ENCODE measurements at places on chromosomes 1 and 21.
A peak's percentile ranks its signal among the peaks of the same experiment; 100 is the strongest.

DNA sequence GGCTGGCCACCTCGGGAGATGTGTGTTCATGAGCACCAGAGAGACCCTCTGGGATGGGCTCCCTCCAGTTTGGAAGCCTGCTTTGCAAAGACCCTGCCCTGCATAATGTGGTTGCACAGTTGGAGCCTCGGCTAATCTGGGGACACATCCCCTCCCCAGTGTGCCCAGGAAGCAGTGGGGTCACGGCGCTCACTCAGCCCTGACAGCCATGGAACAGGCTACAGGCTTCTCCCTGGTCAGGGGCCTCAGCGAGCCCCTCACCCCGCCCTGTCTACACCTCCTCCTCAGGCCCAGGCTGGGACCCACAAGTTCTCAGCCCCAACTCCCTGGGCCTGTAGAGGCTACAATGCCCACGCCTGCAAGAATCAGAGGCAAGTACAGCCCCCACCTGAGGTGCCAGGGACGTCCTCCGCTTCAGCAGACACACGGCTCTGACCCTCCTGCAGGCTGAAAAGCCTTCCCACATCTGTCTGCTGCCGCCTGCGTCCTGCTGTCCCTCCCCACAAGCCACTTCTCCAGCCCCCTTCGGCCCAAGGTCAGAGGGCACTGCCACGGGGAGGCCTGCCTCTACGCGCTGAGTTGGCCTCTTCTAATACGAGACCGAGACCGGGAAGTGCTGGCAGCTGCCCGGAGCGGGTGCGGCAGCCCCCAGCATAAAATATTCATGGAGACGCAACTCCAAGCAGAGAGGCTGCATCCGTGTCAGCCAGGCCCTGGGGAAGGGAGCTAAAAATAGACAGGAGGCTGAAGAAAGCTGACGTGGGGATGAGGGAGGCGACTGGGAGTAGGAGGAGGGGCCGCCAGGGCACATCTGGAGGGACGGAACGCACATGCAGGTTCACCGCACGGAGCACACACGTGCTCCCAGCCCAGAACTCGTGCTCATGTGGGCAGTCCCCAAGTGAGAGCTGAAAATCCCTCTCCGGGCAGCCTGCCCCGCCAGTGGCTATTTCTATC is 15.2 kb upstream of the GPR153 start:
- no peak for DNase-seq

GRCh38 chr21:24093032-24093431 is 1514.2 kb downstream of the MRPL39 start:
- DNase-seq: no peak

DNA sequence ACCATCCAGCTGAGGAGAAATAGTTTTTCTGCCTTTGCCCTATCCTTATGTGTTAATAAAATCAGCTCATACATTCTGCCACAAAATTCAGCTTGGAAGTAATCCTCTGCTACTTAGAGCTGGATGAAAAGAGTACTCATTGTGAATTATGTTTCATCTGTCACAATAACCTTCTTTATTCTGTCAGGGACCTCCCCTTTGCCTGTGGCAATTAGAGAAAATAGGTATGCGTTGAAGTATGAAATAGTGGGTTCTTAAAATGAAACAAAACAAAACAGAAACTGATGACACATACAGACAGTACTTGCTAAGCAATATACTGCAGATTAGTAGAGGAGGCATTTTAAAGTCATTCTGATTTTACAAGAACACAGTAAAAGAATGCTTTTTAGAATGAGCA is 578.5 kb downstream of the USP25 start:
- no peak for DNase-seq

DNA sequence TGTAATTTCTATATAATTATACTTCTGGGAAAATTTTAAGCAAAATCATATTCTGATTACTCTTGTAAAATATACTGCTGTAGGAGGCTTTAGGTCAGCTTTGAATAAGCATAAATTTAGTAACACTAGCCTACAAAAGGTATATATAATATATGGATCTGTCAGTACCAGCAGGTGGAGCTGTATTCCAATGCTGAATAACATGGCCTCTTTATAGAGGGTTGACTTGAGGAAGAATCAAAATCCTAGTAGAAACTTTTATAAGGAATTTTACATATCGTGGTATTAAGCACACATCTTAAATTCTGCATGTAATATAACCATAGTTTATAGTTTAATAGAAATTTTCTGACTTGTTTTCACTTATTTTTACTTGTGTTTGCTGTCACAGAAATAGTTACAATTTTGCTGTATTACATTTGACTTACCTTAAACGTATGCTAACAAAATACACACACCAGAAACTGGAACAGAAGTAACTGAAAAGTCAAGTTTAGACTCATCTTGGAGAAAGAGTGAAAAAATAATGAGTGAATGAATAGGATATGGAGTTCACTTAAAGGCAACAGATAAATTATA is 79.3 kb downstream of the HMCN1 start:
- DNase-seq: no peak

DNA sequence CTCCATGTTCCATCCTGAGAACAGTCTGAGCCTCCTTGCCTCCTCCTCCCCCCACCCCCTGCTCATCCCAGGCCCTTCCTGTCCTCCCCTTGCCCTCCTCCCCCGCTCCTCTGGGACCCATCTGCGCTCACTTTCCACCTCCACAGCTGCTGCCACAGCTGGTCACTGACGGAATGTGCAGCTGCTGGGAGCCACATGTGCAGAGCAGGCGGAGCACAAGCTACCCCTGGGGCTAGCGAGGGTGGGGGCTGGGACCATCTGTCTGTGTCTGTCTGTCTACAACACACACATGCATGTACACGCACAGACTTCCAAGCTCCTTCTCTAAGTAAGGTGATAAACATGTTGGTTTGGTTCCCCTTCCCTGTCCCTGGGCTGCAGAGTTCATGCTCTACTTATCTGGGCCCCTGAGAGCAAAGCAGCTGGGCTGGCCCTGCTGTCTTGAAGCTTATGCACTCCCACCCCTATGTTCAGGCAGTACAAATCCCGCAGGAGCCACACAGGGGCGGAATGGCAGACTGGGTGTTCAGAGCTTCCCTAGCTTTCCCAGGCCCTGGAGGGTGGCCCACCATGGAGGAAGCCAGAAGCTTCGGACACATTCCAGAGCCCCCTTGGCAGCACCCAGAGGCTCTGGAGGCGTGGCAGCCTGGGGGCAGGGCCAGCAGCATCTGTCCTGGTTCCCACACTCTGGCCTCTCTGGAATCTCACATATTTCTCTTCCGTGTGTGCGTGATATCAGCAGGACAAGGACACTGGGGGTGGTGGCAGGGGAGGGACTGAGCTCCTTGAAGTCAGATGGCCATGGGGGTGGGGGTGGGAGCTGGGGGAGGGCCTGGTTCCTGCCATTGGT is 7.0 kb upstream of the HEYL start:
- DNase-seq: no peak

- no peak for DNase-seq
Observed at GRCh38 chr1:6594977-6595740, 7.5 kb downstream of the KLHL21 start.

DNA sequence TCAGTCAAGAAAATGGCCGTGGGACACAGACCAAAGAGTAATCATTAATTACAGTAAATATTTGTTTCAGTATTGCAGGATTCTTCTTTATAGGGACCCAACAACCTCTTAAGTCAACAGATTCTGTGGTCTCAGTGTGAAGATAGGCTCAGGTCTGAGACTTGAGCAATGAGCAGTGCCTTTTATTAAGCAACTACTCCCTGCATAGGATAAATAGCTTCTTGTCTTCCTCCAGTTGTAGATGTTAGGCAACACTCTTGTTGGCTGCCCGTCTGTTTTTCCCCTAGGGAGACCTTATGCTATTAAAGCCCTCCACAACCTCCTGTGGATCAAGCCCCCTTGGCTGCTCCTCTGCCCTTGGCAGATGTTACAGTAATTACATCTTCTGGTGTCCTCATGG is 1.8 kb upstream of the OMA1 start:
- DNase-seq: no peak

DNA sequence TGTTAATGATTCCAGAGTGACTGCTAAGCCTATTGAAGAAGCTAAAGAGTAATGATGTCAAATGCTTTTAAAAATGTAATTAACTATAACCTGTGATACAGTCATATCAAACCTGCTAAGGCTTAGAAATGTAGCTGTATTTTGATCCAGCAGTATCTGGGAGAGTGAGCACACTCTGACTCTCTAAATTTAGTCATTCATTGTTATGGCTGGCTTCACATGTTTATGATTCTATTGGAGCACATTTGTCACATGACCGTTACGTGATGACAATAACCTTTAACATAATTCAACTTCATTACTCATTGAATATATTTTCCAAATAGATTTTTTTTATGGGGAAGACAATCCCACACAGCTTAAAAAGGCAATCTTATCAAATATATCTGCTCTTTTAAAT is 587.1 kb downstream of the LMO4 start:
- no peak for DNase-seq

DNA sequence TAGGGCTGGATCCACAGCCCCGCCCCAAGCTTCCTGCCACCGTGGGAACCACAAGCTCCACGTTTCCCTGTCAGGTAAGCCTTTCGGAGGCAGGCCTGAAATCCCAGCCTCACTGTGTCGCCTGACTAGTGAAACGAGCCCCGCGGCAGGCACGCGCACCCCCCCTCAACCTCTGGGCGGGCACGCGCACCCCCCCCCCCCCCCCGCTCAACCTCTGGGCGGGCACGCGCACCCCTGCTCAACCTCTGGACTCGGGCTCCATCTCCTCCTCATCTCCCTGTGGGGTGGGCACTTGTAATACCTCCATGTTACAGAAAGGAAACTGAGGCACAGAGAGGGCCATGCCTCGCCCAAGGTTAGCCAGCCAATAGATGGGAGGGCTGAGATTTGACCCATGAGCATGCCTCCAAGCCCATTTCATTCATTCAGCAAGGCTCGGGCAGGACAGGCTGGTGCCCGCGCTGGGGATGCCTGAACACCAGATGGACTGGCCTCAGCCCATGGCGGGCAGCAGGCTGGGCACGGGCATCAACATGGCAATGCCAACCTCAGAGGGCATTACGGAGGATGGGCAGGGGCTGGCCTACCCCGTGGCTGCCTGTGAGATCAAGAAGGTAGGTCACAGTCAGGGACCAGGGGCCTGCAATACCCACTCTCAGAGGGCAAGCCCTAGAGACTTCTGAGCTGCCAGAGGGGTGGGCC is 4.7 kb downstream of the CFAP410 start:
- DNase-seq: no peak

GRCh38 chr1:86207323-86207722 is 50.8 kb upstream of the COL24A1 start:
- DNase-seq: peak; percentile 84

GRCh38 chr1:56068908-56069307 is 510.5 kb downstream of the PLPP3 start:
- DNase-seq: no peak

DNA sequence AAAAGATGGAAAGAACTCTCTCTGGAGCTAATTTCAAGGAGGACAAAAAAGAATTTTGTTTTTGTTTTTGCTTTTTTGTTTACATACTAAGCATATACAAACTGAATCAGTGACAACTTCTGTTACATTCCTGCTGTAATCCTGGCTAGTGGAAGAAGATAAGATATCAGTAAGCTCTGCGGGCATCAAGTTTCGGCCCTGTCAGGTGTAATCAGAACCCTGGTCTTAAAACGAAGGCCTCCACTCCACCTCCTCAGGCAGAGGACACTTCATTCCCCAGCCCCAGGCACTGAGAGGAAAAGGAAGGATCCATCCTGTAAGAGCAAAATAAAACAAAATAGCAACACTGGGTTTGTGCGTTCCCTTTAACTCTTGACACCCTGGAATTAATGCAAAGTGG is 88.9 kb upstream of the ARHGAP29 start:
- DNase-seq: no peak

DNA sequence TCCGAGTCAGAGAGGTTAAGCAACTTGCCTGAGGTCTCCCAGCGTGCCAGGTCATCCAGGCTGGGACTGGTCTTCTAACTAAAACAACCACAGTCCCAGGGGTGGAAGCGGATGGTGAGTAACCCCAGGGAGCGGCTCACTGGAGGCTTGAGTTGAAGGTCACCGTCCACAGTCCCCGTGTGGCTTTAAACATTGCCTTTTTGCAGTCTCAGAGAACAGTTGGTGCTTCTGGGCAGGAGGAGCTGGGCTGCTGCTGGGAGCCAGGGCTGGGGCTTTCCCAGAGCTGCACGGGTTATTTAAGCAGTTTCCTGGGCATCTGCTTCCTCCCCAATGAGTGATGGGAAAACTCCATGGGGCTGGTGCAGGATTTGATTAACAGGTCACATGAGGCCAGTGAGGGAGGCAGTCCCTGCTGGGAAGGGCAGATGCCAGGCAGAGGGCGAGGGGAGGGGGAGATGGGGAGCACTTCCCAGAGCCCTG is 12.3 kb downstream of the ARHGEF10L start:
- peak; percentile 23 for DNase-seq

GRCh38 chr1:218349348-218350034 is 4.4 kb downstream of the TGFB2 start:
- DNase-seq: no peak

- no peak for DNase-seq
Observed at GRCh38 chr1:118381197-118381869, 196.3 kb upstream of the SPAG17 start.

DNA sequence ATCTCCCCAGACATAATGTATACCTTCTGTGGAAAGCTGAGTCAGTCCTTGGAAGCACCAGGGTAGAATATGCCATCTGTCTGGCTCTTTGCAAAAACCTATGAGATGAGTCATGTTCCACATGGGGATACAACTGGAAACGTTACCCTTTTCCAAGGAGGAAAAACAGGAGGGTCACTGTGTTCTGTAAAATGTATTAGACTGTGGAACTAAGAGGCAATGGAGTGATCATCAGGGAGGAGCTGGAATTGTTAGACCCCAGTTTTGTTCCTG is 16.1 kb upstream of the PSMD4 start:
- DNase-seq: no peak

- DNase-seq: no peak
Observed at GRCh38 chr21:39330001-39330400, 16.6 kb upstream of the BRWD1 start.

DNA sequence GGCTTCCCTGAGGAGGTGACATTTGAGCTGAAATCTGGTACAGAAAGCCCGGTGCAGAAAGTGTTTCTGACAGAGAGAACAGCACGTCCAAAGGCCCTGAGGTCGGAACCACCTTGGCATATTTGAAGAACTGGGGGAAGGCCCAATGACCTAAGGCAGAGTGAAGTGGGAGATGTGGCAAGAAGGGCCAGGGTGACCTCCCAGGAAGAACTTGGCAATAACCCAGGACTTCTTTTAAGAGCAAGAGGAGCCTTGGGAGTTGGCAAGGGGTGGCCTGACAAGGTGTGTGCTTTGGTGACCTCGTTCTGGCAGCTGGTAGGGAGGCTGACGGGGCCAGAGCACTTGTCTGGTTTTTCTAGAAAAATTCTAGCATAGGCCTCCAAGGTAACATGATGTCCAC is 23.4 kb downstream of the TTC39A start:
- no peak for DNase-seq

GRCh38 chr1:101291562-101292380 is 55.0 kb downstream of the S1PR1 start:
- DNase-seq: peak; percentile 18
